GM23338 (cell line): ENCODE measurements at places on chromosomes 11 and 22. TPM values are rescaled to one million over a fixed set of nuclear protein-coding genes. Genes with fewer than 3 reads are reported as not detected.

Gene ANKK1
- 0.14 TPM in 1 of 2 replicates, not detected in the other for total RNA-seq

- peak; percentile 11 for DNase-seq
These were observed 151.7 kb downstream of the UVRAG start for GRCh38 chr11:75966537-75967287.

Gene C11orf91
- total RNA-seq, result not detected in 2 replicates

- DNase-seq, result no peak
These were observed 34.3 kb upstream of the CFAP300 start for GRCh38 chr11:102012946-102013345.

DNA sequence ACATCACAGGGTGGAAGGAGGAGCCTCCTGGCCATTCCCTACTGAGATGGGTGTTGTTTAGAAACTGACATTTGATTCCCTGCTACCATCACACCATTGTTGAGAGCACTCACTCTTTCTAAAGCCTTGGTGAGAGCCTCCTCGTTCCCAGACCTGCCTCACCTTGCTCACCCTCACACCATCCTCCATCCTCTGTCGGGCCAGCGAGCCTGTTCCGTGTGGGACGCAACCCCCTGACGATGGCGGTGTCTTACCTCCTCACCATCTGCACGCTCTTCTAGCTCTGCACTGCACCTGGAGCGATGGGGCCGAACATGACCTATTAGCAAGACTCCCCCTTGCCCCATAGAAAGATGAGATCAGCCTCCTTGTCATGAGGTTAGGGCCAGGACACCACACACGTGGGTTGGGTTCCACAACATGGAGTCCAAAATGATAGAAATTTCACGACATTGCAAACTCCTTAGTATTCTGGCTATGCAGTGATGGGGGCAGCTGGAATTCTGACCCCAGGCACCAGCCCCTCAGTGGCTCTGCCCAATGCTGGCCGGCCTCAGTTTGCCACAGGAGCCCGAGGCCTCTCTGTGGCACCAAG is 1017.9 kb downstream of the TBC1D22A start:
- DNase-seq, result no peak

DNA sequence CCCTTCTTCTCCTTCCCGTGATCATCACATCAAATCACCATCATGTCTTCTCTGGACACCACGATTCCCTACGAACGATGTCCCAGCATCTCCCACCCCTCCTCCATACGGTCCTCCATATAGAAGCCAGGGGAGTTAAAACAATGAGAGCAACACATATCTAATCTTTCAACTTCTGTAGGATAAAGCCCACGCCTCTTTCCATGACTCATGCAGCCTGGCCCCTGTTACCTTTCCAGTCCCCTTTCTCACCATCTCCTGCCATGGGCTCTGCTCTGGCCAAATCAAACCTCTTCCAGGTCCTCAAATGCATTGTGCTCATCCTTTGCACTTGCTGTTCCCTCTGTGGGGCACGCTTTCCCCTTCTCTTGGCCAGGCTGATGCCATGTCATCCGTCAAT is 23.6 kb downstream of the RPS6KA4 start:
- DNase-seq, result no peak

Gene CSNK2A3
- 4.1 and 4.8 TPM in 2 replicates for total RNA-seq

DNA sequence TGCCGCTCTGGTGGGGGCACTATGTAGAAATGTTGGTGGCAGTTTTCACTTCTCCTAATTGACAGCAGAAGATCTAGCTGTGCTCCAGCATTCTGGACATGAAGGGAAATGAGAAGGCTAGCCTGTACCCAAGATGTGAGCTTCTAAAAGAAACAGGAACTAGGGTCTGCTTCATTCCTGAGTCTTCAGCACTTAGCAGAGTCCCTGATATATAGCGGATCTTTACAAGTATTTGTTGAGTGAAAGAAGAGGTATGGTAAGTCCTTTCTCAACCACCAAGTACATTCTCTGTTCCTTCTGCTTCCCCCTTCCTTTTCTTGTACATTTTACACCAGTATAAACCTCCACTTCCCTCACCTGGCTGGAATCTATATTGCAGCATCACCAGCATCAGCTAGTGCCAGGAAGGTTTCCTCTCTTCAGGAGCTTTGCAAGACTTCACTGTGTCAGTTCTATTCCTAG is 408.3 kb upstream of the CADM1 start:
- DNase-seq, result peak; percentile 62

DNA sequence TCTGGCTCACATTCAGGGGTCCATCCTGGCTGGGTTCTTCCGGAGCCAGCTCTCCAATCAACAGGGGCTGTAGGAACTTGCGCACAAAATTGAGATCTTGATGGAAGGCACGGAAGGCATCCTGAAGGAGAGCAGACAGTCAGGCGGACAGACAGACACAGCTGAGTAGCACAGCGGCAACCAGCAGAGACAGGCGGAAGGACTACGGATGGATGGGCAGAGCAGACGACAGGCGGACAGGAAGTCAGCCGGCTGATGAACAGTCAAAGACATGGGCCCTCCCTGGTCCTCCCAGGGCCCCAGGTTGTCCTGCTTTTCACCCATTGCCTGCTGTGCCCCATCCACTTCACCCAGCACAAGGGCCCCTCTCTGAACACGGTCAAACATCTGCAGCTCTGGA is 11.3 kb downstream of the FADS3 start:
- DNase-seq, result no peak

Gene SCUBE1
- total RNA-seq, result 2.0 and 3.2 TPM in 2 replicates

Gene OR8D4
- 0.14 and 0.74 TPM in 2 replicates for total RNA-seq

GRCh38 chr11:130519128-130519932 is 70.9 kb downstream of the ADAMTS15 start:
- DNase-seq, result no peak

DNA sequence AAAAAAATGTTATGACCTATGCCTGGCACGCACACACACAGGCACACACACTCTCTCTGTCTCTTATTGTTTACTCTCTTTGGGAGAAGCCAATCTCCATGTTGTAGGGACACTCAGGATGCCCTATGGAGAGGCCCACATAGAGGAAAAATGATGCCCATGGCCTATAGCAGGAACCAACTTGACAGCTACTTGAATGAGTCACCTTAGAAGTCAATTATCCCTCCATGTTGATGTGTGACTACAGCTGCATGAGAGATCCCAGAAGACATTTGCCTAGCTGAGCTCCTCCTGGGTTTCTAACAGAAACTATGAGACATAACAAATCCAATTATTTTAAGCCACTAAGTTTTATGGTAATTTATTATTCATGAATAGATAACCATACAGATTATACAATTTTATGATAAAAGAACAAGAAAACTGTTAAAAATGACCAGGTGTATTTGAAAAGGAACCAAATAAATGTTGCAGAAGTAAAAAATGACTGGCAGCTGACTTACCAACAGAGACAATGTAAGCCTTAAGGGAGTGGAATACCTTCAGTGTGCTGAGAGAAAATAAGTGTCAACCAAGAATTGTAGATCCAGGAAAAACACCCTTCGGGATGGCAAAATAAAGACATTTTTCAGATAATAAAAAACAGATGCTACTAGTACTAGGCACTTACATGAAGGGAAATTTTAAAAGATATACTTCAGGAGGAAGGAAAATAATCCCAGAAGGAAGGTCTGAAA is 403.7 kb upstream of the SYN3 start:
- no peak for DNase-seq
